Right lung (tissue), 10 donors: ENCODE measurements at places on chromosomes 5 and 9. TPM values are rescaled to one million over a fixed set of nuclear protein-coding genes. Genes with fewer than 3 reads are reported as not detected.

C7 gene
- polyA plus RNA-seq = 406 TPM

LAMC3 gene
- 15.4 TPM for polyA plus RNA-seq

SMIM33 gene
- polyA plus RNA-seq = 0.05 TPM

DNA sequence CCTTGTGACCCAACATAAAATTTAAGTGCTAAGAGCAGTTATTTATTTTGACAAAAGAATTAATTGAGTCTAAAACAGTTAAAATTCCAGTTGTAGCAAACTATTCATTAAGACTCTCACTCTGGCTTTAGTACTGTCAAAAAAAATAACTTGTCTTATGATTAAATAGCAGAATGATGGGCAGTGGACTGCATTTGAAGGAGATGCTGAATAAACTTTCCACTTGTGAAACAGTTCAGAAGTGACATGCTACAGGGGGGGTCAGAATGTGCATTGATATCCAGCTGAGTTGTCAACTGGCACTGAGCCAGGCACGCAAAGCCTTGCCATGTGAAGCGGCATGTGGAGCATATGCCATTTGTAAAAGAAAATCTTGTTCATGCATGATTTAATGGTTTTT lies 76.0 kb downstream of the FCHO2 start:
- DNase-seq = peak; percentile 11

GRCh38 chr9:134319306-134320125 lies 6.7 kb upstream of the RXRA start:
- DNase-seq = no peak

LCN1 gene
- polyA plus RNA-seq = not detected

GRCh38 chr9:96061293-96061987 lies 185.9 kb downstream of the ERCC6L2 start:
- no peak for DNase-seq

LHFPL2 gene
- 43.8 TPM for polyA plus RNA-seq

BRINP1 gene
- polyA plus RNA-seq = 0.22 TPM
